ENCODE measurements at places on chromosomes 6 and 20. TPM values are rescaled to one million over a fixed set of nuclear protein-coding genes. Genes with fewer than 3 reads are reported as not detected.

- DNase-seq: peak; percentile 60
Observed at GRCh38 chr20:45911486-45912343, at the start of gene PLTP. Gene PLTP, minus strand, starts transcription at chr20:45912155. Its CDS starts 703 bp downstream, at chr20:45911452.

DNA sequence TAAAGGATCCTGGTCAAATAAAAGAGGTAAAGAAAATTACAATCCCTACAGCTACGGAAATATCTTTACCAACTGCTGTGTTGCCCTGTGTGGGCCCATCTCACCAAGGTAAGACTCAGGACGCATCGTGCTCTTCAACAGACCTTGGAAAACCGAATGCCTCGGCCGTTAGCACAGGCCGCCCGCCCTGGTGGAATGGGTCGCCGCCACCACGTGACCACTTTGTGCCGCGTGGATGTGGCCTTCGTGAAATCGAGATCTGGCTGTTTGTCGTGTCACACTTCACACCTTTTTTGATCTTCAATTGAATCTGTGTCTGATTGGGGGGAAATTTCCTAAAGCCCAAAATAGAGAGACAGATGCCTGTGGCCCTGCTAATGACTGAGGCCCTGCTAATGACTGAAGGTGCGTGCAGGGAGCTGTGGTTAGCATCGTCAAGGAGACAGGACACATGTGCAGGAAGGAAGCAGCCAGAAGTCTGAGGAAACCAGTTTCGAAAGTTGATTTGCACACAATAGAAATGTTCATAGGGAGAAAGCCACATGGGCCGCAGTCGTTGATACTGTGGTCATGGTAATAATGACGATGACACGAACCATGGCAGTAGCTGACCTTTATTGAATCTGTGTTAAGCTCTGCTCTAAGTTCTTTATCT lies 175.7 kb upstream of the SNX9 start:
- DNase-seq: no peak

The TREM1 gene
- 1.3 TPM for total RNA-seq

GRCh38 chr6:108714766-108715414 lies 133.3 kb upstream of the ARMC2 start:
- DNase-seq: no peak

DNA sequence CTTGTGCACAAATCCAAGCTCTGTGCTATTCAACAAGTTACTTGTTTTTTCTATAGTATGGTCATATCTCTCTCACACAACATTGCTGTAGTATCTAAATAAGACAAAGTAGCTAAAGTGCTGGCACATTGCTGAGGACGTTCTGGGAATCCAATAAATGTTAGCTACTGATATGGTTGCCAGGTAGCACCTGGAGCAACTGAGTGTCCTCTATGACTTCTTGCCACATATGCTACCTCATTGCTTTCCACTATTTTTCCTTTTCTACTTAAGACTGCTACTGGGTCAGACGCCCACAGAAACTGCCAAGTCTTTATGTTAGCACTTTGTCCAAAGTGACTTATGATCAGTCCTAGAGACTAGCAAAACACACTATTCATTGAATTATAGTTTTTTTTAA lies 85.3 kb downstream of the SYCP2 start:
- DNase-seq: no peak

DNA sequence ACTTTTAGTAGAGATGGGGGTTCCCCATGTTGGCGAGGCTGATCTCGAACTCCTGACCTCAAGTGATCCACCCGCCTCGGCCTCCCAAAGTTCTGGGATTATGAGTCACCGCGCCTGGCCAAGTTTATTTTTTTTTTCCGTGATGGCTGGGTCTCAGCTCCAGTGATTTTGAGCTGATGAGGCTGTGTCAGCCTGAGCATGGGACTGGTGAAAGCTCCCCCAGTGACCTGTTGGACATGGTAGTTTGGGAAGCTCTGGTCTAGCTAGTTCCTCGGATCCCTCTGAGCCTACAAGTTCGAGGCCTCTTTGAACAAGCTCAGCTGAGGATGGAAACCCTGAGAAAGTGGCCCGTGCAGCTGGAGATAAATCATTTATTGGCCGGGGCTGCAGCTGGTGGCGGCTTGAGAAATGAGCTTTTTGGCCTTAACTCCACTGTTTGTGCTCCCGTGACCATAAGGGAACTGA lies 126.8 kb downstream of the SNX5 start:
- peak; percentile 28 for DNase-seq

The ADGRG6 gene
- total RNA-seq: 13.9 TPM

DNA sequence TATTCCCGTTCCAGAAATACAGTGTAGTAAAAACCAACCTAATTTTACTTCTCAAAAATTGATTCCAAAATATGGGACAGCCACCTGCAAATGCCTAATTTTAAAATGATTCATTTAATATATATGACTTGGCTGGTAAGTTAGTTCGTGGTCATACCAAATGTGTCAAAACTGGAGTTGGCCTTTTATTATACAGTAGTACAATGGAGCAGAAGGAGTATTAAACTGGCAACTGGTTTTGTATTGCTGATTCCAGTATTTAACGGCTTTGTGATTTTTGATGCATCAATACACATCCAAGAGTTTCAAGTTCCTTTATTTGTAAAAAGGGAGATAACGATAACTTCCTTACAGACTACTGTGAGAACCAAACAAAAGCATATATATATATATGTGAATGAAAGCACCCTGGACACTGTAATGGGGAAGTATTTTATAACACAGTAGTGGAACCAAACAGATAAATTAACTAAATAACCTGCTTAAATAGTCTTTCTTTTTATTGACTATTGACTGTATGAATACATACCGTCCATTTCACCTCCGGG lies 24.8 kb downstream of the SAMHD1 start:
- no peak for DNase-seq

GRCh38 chr6:113526995-113527394 lies 330.1 kb upstream of the MARCKS start:
- DNase-seq: no peak

The HLA-C gene
- total RNA-seq: 601 TPM
